ENCODE measurements at places on chromosomes 6 and 20. TPM values are rescaled to one million over a fixed set of nuclear protein-coding genes. Genes with fewer than 3 reads are reported as not detected.

The TBX18 gene
- total RNA-seq: 0.35 TPM

GRCh38 chr6:26232306-26232939 is 132.6 kb upstream of the BTN3A2 start:
- DNase-seq: no peak

DNA sequence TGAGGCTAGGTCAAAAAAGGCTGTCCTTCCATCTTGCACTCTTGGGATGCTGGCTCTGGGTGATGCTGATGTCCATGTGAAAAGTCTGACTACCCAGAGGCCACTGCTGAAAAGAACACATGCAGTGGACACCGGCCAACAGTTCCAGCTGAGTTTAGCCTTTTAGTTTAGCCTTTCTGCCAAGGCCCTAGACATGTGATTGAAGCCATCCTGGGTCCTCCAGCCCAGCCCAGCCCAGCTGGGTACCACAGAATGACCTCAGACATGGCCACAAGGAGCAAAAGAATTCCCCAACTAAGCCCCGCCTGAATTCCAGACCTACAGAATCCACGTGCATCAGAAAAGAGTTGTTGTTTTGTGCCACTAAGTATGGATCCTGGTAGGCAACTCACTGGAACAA is 17.4 kb downstream of the PIGT start:
- DNase-seq: no peak

- no peak for DNase-seq
Measured at GRCh38 chr6:148342350-148343046, at the start of gene SASH1. SASH1 (plus strand) TSS chr6:148342838; CDS start chr6:148343068, 230 bp downstream.

GRCh38 chr6:6875818-6876470 is 231.8 kb upstream of the RREB1 start:
- DNase-seq: no peak

Measured in esophagus squamous epithelium (tissue), 5 donors.